ENCODE measurements at places on chromosomes 2 and 18. TPM values are rescaled to one million over a fixed set of nuclear protein-coding genes. Genes with fewer than 3 reads are reported as not detected.

DNA sequence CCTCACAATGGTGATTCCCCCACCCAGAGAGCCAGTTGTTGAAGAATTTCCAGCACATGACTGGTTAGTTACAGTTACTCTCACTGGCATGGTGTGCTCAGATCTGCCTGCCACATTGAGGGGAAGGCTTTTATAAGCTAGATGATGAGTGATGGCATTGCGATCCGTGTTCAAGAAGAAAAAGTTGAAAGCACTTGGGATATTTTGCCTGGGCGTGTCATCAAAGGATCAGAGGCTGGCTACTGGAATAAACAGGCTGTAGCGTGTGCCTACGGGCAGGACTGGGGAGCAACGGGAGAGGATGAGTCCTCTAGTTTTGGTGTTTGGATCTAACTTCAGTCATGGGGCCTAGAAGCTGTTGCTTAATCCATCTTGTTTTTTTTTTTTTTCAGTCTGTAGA lies 175.0 kb downstream of the SETBP1 start:
- no peaks in the 10 kb centered on the region for H3K27me3 ChIP-seq
- H3K4me3 ChIP-seq: no peak overlapping the region
- peaks cover 12% of the 10 kb centered on the region for H3K36me3 ChIP-seq
- peaks cover 19% of the 10 kb centered on the region for H3K4me1 ChIP-seq
- DNase-seq: no peak

GRCh38 chr2:239853706-239854327 lies 171.3 kb downstream of the NDUFA10 start:
- DNase-seq: no peak
- H3K27ac ChIP-seq: no peak overlapping the region
- H3K36me3 ChIP-seq: peaks cover 9% of the 10 kb centered on the region
- H3K27me3 ChIP-seq: peaks cover 20% of the 10 kb centered on the region
- no peaks in the 10 kb centered on the region for H3K4me1 ChIP-seq

GRCh38 chr2:136327162-136327852 lies 209.4 kb upstream of the CXCR4 start:
- peaks cover 4% of the 10 kb centered on the region for H3K27me3 ChIP-seq
- H3K4me3 ChIP-seq: peak overlapping the region; percentile 51
- no peaks in the 10 kb centered on the region for H3K36me3 ChIP-seq
- peak; percentile 62 for DNase-seq

- H3K36me3 ChIP-seq: no peaks in the 10 kb centered on the region
- peaks cover 32% of the 10 kb centered on the region for H3K27me3 ChIP-seq
- H3K4me1 ChIP-seq: peaks cover 4% of the 10 kb centered on the region
- H3K4me3 ChIP-seq: no peak overlapping the region
- no peak for DNase-seq
These were observed 106.3 kb downstream of the FTCDNL1 start for GRCh38 chr2:199744724-199745123.

DNA sequence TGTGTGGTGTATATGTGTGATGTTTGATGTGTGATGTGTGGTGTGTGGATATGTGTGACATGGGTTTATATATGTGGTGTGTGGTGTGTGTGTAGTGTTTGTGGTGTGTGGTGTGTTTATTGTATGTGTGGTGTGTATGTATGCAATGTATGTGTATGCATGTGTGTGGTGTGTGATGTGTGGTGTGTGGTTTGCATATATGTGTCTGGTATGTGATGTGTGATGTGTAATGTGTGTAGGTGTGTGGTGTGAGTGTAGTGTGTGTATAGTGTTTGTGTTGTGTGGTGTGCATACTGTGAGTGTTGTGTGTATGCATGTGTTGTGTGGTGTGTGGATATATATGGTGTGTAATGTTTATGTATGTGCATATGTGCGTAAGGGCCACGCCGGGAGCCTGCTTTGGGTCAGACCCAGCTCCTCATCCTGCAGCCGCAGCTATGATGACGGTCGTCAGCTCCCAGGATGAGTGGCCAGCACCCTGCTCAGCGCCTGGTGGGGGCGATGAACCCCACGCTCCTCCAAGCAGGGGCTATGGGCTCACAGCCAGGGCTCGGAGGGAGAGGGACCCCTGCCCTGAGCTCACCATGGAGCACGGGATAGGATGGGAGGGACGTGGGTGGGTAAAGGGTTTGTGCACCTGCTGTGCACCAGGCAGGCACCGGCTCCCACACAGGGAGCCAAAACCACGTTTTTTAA lies 331.3 kb downstream of the EIPR1 start:
- no peak for DNase-seq
- H3K36me3 ChIP-seq: no peaks in the 10 kb centered on the region
- no peak overlapping the region for H3K27ac ChIP-seq
- H3K27me3 ChIP-seq: no peaks in the 10 kb centered on the region
- peaks cover 2% of the 10 kb centered on the region for H3K4me1 ChIP-seq
- no peak overlapping the region for H3K4me3 ChIP-seq

- H3K36me3 ChIP-seq: peaks cover 19% of the 10 kb centered on the region
- no peak overlapping the region for H3K27ac ChIP-seq
- H3K27me3 ChIP-seq: no peaks in the 10 kb centered on the region
- no peak overlapping the region for H3K4me3 ChIP-seq
These were observed 73.7 kb upstream of the DPP10 start for GRCh38 chr2:114368705-114369104.

DNA sequence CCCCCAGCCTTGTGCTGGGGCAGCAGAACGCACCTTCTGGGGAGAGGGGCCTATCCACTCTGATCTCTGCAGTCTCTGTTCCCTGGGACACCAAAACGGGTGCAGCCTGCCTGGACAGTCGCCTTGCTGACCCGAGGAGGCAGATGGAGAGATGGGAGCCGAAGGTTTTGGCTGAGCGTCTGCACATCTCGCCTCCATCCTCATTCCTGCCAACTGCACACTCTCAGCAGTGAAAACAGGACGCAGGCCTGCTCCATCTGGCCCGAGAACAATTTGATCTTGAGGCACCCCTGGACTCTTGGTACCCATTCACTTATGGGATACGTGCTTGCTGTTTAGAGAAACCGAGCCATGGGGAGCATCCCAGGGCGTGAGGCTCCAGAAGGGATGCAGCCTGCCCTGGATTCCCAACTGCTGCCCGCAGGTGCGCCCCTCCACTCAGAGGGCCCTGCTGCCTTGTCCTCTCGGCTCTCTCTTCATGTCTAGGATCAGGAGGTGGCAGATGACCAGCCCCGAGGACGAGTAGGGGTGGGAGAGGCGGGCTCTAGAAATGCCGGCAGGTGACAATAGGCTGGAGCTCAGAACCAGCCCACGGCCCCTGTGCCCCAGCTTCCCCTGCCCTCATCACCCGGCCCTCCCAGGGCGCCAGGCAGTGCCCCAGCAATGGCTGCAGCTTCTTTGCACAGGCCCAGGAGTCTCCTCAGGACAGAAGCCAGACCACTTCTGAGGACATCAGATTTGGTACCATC lies 9.1 kb upstream of the SEMA4C start:
- no peaks in the 10 kb centered on the region for H3K27me3 ChIP-seq
- H3K36me3 ChIP-seq: no peaks in the 10 kb centered on the region
- H3K4me1 ChIP-seq: no peaks in the 10 kb centered on the region

DNA sequence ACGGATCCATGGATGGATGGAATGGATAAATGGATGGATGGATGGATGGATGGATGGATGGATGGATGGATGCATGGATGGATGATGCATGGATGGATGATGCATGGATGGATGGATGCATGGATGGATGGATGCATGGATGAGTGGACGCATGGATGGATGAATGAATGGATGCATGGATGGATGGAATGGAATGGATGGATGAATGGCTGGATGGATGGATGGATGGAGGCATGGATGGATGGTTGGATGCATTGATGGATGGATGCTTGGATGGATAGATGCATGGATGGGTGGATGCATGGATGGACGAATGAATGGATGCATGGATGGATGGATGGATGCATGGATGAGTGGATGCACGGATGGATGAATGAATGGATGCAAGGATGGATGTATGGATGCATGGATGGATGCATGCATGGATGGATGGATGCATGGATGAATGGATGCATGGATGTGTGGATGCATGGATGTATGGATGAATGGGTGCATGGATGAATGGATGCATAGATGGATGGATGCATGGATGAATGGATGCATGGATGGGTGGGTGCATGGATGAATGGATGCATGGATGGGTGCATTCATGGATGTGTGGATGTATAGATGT lies 209.2 kb downstream of the ALPK2 start:
- no peak for DNase-seq
- no peak overlapping the region for H3K27ac ChIP-seq
- peaks cover 4% of the 10 kb centered on the region for H3K27me3 ChIP-seq
- no peaks in the 10 kb centered on the region for H3K36me3 ChIP-seq

- H3K4me3 ChIP-seq: no peak overlapping the region
- H3K27ac ChIP-seq: no peak overlapping the region
- no peaks in the 10 kb centered on the region for H3K4me1 ChIP-seq
- H3K36me3 ChIP-seq: no peaks in the 10 kb centered on the region
- H3K27me3 ChIP-seq: peaks cover 4% of the 10 kb centered on the region
These were observed 288.6 kb upstream of the GYPC start for GRCh38 chr2:126367361-126367760.

Gene SERPINB3
- not detected for total RNA-seq

DNA sequence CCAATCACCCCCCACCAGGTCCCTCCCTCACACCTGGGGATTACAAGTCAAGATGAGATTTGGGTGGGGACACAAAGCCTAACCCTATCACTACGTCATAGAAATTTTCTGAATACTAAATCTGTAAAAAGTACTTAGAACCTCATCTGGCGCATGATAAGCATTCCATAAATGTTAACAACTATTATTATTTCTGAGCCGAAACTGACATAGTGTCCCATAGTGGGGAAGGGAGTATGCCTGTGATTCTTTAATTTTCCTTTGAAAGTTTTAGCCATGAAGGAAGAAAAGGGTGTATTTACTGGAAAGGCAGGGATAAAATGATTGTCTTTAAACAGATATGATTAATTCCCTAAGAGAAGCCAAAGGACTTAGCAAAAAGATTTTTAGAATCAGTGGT lies 71.4 kb downstream of the FHOD3 start:
- H3K27ac ChIP-seq: no peak overlapping the region
- H3K4me1 ChIP-seq: no peaks in the 10 kb centered on the region
- DNase-seq: no peak
- H3K36me3 ChIP-seq: no peaks in the 10 kb centered on the region
- H3K4me3 ChIP-seq: no peak overlapping the region

DNA sequence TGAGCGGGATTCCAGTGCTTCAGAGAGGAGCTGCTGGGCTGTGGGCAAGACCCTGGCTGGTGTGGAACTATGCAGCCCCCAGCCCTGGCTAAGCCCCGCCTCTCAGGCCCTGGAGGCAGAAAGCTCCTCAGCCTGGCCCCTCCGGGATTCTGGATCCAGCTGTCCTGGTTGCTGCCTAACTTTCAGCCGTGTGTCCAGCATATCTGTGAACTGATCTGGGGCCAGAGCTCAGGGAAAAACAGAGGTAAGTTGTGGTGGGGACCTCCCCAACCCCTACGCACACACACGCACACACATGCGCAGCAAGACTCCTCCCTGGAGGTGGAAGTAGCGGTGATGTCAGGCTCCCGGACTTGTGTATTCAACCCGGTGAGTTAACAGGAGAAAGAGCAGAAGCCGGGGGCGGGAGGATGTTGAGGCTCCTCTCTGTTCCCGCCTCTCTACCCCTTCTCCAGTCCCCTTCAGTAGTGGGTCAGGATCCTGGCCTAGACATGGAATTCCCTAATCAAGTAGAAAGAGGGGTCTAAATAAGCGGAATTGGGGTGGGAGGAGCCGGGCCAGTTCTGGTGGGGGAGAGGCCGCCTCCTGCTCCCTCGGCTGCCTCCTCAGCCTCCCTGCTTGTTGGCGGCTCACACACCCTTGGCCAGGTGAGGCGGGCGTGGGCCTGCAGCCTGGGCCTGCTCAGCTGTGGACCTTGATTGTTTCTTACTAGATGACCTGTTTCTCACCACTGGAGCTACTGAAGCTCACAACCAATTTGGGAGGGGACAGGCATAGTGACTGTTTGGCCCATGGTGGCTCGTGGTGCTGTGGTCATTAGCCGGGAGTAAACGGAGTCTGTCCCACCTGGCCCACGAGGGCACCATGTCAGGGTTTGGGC lies 33.4 kb downstream of the SIX2 start:
- H3K4me1 ChIP-seq: no peaks in the 10 kb centered on the region
- DNase-seq: no peak
- peaks cover 14% of the 10 kb centered on the region for H3K27me3 ChIP-seq
- H3K4me3 ChIP-seq: no peak overlapping the region

DNA sequence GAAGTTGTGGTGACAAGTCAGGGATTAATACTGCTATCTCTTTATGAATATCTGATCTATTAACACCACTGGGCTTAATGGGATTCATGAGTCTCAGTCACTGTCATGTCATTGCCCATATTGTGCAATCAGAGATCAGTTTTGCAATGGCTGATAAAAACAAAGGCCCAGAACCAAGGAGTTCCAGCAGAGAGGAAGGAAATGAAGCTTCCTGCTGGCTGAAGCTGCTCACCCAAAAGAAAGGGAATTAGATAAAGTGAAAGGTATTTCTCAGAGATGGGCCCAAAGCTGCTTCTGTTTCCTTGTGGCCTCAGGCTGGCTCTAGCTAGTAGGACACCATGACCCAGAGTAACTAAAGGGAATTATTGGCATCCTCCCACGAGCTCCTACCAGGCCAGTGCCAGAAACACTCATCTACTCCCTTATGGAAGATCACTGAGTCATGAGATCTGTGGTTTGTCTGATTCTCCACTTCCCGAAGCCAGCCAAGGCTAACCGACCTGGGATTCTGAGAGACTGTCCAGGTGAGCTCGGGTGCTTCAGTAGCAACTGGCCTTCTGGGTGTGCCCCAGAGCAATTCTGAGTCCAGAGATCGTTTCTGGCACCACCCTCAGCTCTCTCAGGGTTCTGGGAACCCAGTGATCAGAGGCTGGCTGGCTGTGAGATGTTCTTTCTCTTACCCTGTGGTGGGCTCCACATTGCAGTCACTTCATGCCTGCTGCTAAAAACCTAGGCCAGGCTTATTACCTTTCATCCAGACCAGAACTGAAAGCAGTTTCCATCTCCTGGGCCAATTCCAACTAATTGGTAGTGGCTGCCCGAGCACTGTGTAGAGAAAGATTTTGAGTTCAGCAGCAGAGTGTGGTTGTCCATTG lies 129.5 kb upstream of the PELI1 start:
- H3K4me3 ChIP-seq: no peak overlapping the region
- H3K27me3 ChIP-seq: no peaks in the 10 kb centered on the region
- H3K36me3 ChIP-seq: peaks cover 4% of the 10 kb centered on the region
- DNase-seq: no peak

Gene IGFBP2
- total RNA-seq: not detected

GRCh38 chr2:27175330-27175729 lies 26.5 kb downstream of the TCF23 start:
- no peak overlapping the region for H3K27ac ChIP-seq
- no peak for DNase-seq
- no peaks in the 10 kb centered on the region for H3K36me3 ChIP-seq

DNA sequence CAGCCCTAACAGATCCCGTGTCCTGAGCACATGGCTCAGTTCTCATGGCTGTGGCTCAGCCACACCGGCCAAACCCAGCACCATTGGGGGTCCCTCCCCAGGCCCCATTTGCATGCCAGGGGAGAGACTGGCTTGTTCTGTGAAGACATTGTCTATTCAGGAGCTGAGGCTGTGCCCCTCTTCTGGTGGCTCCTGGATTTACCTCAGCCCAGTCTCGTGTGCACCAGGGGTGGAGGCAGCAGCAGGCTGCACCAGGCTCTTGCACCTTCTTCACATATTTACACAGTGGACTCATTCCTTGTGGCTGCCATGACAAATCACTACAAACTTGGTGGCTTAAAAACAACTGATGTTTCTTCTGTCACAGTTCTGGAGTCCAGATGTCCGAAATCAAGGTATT lies 92.4 kb upstream of the ITGA6 start:
- H3K27ac ChIP-seq: no peak overlapping the region
- H3K27me3 ChIP-seq: no peaks in the 10 kb centered on the region
- no peak overlapping the region for H3K4me3 ChIP-seq
- no peaks in the 10 kb centered on the region for H3K36me3 ChIP-seq
- peaks cover 11% of the 10 kb centered on the region for H3K4me1 ChIP-seq
- no peak for DNase-seq

Gene SCN3A
- not detected for total RNA-seq
